ENCODE measurements at places on chromosomes 5 and 9.

DNA sequence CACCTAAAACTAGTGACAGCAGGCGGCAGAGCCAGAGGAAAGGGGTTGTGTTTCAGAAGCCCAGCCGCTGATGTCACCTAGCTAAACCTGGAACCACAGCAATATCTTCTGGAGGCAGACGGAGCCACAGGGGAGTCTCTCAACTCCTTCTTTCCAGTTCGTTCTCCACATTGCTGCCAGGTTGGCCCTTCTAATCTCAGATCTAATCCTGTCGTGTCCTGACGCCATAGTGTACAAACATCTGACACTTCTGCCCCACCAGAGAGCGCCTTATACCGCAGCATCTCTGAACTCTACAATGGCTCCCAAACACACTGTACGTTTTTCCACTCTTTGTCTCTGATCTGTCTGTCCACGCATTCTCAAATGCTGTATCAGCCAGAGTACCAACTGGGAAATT, 240.0 kb downstream of the SMARCA2 start:
- DNase-seq = no peak

DNA sequence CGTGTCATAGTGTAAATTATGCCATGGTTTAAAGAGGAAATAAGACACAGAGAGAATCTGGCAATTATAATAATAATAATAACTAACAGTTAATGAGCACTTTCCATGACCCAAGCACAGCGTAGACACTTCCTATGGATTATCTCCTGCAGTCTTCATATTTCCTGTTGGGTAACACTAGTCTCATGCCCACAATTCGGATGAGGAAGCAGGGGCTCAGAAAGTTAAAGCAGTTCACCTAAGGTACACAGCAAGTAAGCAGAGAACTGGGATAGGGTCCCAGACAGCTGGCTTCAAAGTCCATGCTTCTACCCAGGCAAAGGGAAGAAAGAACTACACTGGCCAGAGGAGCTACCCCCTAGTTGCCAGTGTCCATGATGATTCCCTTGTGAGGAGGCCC, 27.9 kb upstream of the TGFBI start:
- DNase-seq = no peak

DNA sequence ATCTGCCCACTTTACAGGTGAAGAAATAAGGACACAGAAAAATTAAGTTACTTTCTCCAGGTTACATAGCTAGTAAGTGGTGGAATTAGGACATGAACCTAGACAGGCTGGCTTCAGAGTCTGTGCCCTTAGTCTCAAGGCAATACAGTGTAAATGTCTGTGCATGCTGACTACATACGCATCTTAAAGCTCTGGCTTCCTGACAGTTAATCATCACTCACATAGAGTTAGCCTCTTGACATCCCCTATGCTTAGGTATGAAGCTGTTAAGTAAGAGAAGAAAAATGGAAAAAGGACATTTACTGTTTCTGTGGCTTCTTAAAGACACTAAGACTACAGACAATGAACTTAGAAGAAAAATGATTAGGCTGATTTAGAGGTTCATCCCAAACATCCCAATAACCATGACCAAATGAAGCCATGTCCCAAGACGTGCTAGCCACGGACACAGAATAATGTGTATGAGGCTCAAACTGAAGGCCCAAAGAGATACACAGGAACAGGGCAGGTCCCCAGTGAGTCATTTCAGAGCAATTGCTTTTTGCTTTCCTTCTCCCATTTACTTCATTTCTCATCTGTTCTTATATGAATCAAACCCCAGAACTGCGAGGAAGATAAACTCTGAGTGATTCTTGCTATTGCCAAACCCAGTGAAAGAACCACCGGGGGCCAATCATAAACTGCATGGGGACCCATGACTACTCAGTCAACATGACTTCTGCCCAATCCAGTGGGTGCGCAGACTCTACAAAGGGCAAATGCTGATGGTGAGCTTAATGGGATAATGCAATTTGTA, 100.0 kb upstream of the IFNK start:
- no peak for DNase-seq

DNA sequence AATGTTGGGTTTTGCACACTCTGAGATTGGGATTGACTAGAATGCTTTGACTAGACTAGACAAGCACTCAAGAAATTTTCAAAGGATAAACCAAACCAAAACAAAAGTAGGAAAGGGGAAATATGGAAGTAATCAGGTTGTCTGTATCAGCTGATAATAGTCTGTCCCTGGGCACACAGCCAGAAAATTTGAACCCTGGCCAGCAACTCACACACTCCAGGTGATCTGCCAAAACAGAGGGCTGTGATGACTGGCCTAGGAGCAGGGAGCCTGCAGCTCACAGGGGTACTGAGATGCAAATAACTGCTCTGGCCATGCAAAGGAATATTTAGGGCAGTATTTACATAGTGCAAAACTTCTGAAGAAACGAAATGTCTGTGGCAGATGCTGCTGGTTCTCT, 112.3 kb upstream of the SMIM23 start:
- no peak for DNase-seq

DNA sequence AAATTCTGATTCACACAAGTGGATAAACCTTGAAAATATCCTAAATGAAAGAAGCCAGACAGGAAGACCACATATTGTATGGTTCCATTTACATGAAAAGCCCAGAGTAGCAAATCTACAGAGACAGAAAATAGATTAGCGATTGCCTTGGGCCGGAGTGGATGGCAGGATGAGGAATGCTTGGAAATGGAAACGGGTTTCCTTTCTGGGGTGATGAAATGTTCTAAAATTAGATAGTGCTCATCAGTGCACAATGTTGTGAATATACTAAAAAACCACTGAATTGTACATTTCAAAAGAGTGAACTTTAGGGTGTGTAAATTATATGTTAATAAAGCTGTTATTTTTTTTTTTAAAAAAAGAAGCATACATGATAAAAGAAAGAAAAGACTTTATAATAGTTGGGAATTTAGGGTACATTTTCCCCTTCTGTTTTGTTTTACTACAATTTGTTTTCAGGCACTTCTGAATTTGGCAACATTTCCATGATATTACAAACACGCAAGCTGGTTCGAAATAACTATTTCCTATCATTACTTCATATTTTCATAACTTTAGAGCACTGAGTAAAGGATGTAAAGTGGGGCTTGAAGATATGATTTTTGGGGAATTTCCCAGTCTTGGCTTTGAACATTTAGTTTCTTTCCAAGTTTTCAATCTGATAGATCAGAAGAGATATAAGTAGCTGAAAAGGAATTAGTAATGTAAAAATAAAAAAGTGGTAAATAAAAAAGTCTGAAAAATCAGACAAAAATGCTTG, 23.9 kb downstream of the SLC35A4 start:
- DNase-seq = no peak

DNA sequence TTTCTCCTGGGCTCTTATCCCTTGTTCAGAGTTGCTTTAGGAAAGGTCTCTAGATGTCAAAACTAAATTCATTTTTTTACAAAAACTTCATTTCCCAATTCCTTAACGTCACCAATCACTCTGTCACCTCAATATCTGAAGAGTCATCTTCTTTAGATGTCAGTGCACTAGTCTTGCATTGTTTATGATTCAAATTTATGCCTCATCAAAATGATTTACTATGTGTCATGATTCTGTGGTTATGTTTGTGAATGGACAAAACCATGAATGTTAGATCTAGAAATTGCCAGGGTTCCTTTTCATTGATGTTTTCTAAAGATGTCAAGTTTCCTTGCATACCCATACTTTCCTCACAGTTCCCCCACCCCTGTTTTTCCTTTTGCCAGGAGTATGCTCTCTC, 21.5 kb downstream of the CWC27 start:
- DNase-seq = no peak

GRCh38 chr9:114688909-114689610, 7.1 kb upstream of the TEX48 start:
- no peak for DNase-seq

DNA sequence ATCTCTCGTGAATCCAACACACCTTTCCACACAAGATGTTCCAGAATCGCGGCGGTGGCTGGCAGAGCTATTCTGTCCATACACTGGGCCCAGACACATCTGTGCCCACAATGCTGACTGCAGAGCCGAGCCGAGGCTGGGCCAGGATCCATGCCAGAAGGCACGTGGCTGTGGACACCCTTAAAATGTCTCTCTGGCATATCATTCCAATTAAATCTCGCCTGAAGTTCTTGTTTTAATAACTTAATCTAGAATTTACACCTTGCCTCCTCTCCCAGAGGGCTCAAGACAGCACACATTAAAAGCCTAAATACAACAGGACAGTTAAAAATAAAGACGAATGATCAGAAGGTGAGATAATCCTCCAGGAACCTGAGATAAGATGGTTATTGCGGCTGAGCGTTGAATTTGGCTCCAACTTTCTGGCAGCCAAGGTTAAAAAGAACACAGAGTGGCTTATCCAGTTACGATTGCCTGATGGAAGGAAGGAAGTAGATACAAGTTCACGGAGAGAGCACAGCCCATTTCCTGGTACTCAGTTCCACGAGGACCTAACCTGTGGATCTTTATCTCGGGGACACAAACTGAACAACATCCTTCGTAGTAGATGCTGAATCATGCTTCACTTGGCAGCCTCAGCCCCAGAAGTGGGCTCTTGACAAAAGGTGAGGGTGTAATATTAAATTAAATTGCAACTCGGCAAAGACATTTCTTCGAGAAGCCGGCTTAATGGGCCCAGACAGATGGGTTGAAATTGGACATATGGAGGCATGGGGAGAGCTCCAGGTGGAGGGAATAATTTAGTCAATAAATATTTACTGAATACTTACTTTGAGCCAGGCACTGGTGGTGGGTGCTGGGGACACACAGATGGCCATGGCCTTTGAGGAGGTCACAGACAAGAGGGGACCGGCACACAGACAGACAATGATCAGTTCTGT, 86.0 kb upstream of the TBC1D2 start:
- DNase-seq = no peak
